NCI-H1092 treated with DMSO at 0.1 percent for 48 hours (cell line): ENCODE measurements at places on chromosomes 7 and 10.

GRCh38 chr10:29619241-29619669, 15.5 kb downstream of the SVIL start:
- peak; percentile 28 for DNase-seq

GRCh38 chr7:124557587-124557986, 208.0 kb downstream of the GPR37 start:
- DNase-seq = no peak

DNA sequence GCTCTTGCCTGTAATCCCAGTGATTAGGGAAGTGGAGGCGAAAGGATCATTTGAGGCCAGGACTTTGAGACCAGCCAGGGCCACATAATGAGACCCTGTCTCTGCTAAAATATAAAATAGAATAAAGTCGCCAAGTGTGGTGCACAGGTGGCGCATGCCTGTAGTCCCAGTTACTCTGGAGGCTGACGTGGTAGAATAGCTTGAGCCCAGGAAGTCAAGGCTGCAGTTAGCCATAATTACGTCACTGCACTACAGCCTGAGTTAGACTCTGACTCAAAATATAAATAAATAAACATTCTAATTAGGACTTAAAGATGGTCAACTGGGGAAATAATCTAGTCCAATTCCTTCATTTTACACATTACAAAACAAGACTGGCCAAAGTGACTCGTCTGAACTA, 768 bp downstream of the CHCHD2 start:
- peak; percentile 30 for DNase-seq

GRCh38 chr10:61761825-61762217, 99.1 kb downstream of the CABCOCO1 start:
- DNase-seq = no peak

DNA sequence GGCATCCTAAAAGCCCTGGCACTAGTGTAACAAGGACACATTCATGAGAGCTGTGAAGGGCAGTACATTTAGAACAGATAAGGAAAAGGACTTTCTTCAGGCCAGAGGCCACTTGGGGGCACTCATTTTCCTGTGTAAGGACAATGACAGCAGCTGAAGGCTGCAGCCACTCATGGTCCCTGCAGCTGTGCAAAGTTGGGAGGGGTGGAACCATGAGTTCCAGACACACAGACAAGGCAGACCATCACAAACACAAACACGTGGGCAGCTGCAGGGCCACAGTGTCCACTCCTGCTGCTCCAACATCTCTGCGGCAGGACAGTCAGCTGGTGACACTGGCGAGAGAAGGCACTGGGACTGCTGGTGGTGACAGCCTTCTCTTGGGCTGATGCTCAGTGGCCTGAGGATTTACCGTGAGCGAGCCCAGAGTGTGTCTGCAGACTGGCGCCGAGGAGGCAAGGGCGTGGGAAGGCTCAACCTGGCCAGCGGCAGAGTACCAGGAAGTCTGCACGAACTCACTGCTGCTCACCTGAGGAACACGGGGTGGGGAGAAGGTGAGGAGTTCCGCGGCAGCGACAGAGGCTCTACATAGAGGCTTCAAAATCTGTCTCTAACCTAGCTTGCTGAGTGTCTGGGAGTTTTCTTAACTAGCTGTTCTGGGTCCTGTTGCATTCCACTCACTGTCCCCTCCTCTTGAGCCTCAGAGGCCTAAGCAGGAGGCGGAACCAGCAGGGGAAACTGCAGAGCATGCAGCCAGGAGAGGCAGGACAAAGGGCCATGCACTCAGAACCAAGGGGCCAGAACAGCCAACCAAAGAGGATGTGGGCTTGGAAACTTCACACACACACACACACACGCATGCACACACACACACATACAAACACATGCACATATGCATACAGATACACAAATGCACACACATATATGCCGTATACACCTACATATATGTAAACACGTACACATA, 76.5 kb upstream of the DDC start:
- DNase-seq = peak; percentile 29

DNA sequence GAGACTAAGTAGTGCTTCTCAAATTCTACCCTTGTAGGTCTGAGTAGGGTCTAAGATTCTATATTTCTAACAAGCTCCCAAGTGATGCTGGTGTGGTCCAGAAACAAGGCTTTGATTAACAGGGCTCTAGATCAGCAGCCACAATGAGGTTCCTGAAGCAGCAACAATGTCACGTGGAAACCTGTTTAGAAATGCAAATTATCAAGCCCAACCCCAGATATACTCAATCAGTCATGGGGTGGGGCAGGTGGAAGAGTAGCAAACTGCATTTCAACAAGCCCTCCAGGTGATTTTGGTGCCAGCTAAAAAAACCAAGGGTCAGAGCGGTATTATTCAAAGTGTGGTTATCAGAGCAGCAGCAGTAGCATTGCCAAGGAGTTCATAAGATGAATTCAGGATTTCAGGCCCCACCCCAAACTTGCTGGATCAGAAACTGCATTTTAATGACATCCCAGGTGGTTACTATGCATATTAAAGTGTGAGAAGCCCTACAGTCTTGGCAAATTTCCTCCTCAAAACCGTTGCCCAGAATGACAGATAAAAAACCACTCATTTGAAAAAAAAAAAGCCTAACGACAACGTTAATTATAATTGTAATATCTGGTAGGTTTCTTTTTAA, 199.2 kb downstream of the AHR start:
- DNase-seq = no peak

- DNase-seq = no peak
Observed at GRCh38 chr7:24769014-24769830, 12.0 kb upstream of the GSDME start.

- peak; percentile 31 for DNase-seq
Observed at GRCh38 chr7:7136466-7137381, 45.6 kb upstream of the C1GALT1 start.

DNA sequence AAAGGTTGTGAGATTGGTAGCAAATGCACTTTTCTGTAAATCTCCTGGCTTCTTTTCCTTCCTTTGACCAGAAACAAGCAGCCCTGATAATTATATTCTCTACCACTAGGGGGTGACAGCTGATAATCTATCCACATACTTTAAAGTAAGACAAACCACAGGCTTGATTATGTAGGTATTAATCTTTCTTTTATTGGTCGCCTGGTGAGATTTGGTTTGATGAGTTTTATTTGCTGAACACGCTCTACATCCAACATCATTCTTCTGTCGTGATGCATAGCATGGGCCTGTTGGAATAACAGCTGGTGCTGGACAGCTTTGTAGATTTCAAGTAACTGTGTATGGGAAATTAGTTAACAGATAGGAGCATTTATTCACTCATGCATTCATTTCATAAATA, 63.5 kb downstream of the ZNF365 start:
- DNase-seq = peak; percentile 33

DNA sequence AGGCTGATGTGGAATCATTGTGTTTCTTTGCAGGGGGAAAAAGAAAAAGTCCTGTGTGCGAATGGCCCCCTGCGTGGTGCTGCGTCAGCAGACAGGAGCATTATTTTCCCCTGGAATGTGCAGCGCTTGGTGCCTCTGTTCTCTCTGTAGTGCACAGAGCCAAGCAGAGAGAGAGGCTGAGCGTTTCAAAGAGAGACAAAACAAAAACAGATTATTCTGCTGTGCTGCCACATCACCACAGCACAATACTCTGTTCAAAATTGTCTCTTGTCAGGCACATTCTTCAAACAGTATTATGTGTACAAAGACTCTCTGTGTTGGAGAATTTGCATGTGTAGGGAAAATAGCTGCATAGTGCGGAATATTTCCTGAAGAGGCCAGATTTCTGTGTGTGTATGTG, 609.0 kb downstream of the SDK1 start:
- DNase-seq = no peak

GRCh38 chr7:121547544-121548092, 151.5 kb upstream of the FAM3C start:
- DNase-seq = peak; percentile 78
